Neural progenitor cell (in vitro differentiated cells): ENCODE measurements at places on chromosomes 1 and 21. TPM values are rescaled to one million over a fixed set of nuclear protein-coding genes. Genes with fewer than 3 reads are reported as not detected.
A peak's percentile ranks its signal among the peaks of the same experiment; 100 is the strongest.

The AGT gene
- 0.15 and 0.80 TPM in 2 replicates for total RNA-seq

The ANGPTL3 gene
- total RNA-seq, result not detected in 2 replicates

DNA sequence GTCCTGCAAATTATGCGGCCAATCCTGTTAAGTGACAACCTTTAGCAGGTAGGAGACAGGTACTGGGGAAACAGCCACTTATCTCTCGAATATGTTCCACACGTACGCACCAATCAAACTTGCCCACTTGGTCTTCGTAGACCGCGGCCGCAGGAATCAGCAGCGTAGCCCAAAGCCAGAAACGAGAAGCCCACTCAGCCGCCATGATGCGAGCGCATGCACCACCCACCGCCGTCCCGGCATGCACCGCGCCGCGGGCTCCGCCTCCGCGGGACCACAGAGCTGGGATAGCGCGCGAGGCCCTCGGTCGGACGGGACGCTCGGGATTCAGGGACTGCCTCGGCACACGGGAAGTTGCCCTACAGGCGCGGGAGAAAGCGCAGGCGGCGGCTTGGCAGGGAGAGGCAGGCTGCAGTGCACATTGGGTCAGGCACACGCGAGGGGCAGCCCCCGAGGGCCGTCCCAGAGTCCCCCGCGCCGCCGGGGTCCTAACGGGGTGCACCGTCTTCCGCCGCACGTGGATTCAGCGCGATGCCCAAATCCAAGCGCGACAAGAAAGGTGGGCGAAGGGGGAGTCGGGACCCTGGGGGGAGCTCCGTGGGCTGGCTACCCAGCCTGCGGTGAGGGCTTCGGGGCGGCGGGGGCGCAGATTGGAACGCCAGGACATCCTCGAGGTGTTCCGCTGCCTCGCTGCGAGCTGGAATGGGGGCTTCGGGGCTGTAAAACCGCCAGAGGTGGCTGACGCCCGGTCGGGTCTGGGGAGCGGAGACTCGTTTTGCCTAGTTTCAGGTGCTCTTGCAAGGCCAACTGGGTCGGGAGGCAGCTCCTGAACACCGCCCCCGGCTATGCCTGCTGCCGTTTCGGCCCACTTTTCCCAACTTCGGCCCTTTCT, at the start of the genes EMC1 and MRTO4:
TSS of gene EMC1 (minus strand) at position 220 of the 892 bp plus-strand sequence. CDS start at position 205, 15 bp downstream.
TSS of gene MRTO4 (plus strand) at position 501 of the 892 bp plus-strand sequence. CDS start at position 532, 31 bp downstream.
- DNase-seq, result peak; percentile 93

GRCh38 chr1:116310180-116310579, 62.9 kb upstream of the ATP1A1 start:
- no peak for DNase-seq

The FAM151A gene
- total RNA-seq, result not detected in 2 replicates

DNA sequence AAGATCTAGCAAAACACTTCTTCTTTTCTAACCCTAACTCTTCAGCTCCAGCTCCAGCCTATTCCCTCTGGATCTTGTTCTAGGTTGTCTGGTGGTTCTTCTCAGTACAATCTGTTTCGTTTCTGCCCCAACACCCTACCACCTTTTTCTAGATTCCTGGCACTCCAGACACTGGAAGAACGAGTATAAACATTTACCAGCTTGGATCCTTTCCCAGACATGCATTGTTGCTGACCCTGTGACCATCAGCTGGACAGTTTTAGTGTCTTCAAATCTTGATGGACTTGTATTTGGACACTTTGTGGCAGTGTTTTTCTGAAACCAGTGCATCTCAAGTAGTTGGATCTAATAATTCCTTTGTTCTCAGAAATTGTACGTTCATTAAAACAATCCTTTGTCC, 30.6 kb upstream of the CACNA1E start:
- no peak for DNase-seq

GRCh38 chr1:195005338-195005737, 1602.9 kb downstream of the KCNT2 start:
- no peak for DNase-seq

The CELA2B gene
- total RNA-seq, result not detected in 2 replicates

DNA sequence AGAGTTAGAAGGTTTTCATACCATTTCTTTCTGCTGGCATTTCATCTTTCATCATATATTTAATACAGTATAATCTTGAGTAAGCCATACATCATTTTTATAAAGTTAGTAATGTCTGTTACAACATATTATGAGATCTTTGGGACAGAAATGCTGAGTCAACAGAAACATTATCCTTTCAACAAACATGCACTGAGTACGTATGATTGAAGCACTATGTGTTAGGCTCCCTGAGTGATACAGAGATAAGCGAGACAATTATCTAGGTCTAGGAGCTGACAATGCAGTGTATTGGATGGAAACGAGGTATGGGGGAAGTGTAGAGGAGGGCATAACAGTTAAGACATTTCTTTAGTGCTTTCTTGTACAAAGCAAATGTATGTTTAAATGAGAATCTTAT, 19.7 kb upstream of the GPR52 start:
- DNase-seq, result no peak

The MECR gene
- 11.7 and 22.0 TPM in 2 replicates for total RNA-seq

GRCh38 chr1:9654051-9654833, 2.7 kb downstream of the PIK3CD start:
- DNase-seq, result no peak
